ENCODE measurements at places on chromosomes 7 and 10.

DNA sequence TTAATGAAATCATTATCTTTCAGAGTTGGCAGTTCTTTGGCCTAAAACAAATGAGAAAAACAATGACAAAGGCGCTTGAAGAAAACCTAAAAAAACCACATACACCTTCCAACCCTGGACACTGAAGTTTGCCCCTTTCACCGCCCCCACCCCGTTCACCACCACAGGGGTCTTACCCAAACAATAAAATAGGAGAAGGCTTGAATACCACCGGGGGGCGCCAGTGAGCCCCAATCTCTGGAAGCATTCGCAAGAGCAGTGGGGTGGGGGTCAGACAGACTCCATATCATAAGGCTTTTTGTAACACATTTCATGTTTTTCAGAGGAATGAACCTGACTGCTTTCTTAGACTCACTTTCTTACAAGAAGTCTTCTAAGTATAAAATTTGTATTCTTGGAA lies 163.6 kb downstream of the PIP4K2A start:
- DNase-seq, result no peak

DNA sequence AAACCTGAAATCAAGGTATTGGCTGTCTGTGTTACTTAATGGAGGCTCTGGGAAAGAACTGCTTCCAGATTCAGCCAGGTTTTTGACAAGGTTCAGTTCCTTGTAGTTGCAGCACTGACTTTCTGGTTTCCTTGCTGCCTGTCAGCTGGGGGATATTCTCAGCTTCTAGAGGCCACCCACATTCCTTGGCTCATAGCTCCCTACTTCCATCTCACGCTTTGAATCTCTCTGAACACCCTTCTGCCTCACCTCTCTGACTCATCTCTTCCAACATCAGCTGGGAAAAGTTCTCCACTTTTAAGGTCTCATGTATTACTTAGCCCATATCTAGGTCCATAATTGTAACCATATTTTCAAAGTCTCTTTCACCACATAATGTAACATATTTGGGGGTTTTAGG lies 22.9 kb upstream of the GPR22 start:
- DNase-seq, result no peak

DNA sequence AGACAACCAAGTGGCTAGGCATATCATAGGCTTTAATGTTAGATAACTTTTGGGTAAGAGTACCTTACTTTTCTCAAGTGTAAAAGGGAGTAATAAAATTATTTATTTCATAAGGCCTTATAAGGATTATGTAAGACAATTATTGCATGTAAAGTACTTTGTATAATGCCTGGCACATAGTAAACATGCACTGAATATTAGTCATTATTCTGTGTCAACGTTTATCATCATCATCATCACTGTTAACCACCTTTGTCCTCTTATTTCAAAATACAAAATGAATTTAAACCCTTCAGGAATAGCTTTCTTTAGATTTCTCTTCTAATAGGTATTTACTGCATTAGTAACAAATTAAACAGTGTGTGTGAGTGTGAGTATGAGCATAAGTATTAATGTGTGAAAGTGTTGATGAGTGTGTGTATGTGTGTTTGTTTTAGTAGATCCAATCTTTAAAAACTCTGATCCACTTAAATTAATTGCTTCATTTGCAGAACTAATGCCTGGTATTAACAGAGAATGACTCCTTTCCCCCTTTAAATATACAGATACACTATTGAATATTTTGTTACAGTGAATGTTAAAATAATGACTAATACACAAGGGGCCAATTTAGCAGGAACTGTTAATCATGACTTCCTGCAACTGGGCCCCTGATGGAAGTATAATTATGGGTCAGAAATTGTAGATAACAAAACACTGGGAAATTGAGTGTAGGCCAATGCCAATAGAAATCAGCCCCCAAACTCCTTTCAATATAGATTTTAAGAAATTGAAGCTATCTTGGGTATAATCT lies 213.3 kb upstream of the FZD8 start:
- DNase-seq, result no peak

GRCh38 chr7:39749717-39750116 lies 126.3 kb downstream of the RALA start:
- no peak for DNase-seq

DNA sequence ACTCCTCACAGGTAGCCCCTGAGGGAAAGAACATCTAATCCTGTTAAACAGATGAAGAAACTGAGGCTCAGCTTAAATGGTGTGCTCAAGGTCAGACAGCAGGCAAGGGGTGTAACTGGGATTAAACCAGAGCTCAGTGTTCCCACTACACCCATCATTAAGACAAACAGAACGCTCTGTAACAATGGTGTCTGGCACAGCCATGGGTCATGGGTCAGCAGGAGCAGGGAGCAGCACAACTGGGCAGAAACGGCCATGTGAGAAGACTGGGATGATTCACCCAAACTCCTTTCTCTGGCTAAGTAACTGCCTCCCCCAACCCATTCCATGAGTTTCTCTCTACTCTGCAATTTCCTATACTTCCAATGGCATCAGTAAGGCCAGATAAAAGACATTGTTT lies 85.5 kb upstream of the PDE1C start:
- DNase-seq, result no peak

DNA sequence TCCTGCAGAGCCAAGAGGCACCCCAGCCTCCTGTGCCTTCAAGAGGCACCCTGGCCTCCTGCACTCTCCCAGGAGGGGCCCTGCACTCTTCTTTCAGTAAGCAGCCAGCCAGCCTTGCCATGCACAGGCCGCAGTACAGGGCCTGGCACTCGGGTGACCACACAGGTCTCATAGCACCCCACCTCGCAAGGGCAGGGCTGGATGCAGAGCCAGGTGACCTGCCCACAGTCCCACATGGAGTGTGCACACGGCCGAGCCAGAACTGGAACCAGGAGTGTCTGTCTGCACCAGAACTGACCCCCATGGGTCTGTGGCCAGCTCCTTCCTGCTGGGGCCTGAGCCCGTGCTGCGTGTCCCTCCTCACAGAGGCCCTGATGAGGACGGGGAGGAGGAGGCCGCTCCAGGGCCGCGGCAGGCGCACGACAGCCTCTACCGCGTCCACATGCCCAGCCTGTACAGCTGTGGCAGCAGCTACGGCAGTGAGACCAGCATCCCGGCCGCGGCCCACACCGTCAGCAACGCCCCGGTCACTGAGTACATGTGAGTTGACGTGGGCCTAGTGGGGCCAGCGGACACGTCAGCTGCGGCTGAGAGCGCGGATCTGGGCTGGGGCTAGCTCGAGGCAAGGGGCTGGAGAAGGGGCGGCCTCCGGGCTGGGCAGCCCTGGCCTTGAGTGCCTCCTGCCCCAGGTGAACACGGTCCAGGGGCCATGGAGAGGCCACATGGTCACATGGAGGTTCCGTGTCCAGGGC lies 26.3 kb downstream of the TTYH3 start:
- no peak for DNase-seq

DNA sequence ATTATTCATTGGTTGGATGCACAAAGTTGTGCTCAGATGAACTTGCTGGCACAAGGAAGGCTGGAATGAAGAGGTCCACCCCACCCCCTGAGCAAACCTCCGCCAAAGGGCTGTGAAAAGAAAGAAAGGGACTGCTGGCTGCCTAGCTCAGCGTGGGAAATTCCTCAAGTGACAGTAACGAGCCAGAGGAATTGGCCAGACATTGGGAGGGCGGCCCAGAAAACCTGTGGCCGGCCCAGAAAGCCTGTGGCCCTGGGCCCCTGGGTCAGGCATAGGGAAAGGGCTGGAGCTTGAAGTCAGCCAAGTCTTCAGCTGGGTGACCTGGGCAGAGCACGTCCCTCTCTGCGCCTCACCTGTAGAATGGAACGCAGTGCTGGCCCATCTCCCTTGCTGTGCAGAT lies 30.6 kb upstream of the CTBP2 start:
- no peak for DNase-seq

GRCh38 chr7:1096156-1097119 lies 8.5 kb downstream of the GPER1 start:
- DNase-seq, result no peak
